ENCODE measurements at places on chromosomes 11 and 22. TPM values are rescaled to one million over a fixed set of nuclear protein-coding genes. Genes with fewer than 3 reads are reported as not detected.
A peak's percentile ranks its signal among the peaks of the same experiment; 100 is the strongest.

DNA sequence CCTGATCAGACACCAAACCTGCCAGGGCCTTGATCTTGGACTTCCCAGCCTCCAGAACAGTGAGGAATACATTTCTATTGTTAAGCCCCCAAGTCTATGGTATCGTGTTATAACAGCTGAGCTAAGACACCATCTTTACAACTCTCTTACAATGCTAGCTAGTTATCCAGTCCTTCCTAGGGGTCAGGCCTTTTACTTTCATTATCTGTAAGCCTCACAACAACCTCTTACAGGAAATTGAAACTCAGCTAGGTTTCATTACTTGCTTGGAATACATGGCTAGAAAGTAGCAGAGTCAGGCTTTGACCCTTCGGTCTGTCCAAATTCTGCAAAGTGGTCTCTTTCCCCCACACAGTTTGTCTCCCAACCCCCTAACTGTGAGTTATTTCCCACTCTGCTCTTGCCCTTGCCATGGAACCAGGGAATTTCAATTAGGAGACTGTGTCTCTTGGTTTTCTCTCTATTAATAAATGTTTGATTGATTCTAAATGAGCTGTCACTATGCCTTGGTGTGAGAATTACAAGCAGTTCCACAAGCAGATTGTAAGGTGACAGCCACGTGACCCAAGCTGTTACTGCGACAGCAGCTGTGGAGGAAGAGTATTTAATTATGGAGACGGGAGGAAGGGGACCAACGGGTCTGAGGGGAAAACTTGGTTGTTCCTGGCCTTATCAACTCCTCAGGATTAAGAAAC is 38.4 kb upstream of the CLMP start:
- H3K27me3 ChIP-seq: no peaks in the 10 kb centered on the region
- H3K4me3 ChIP-seq: no peak overlapping the region
- no peaks in the 10 kb centered on the region for H3K36me3 ChIP-seq
- H3K4me1 ChIP-seq: peaks cover 4% of the 10 kb centered on the region

DNA sequence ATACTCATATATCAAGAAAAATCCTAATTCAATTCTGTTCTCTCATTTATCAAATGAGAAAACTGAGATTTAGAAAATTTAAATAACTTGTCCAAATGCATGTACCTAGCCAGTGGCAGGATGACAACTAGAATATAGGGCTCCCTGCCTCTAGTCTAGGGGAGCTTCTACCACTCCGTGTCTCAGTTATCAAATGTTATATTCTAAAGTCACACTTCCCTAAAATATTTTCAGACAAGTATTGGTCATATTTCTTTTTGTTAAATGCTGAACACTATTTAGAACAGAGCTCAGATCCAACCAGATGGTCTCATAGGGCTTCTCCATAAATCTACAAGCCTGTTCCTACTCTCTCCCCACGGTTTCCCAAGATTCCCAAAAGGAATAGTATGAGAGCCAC is 26.3 kb downstream of the KCNJ1 start:
- H3K36me3 ChIP-seq: no peaks in the 10 kb centered on the region
- peaks cover 98% of the 10 kb centered on the region for H3K4me1 ChIP-seq
- H3K27ac ChIP-seq: peak overlapping the region; percentile 94
- no peak overlapping the region for H3K4me3 ChIP-seq

GRCh38 chr11:131042041-131042390 is 125.7 kb upstream of the SNX19 start:
- no peaks in the 10 kb centered on the region for H3K27me3 ChIP-seq
- H3K4me3 ChIP-seq: no peak overlapping the region
- H3K27ac ChIP-seq: no peak overlapping the region

DNA sequence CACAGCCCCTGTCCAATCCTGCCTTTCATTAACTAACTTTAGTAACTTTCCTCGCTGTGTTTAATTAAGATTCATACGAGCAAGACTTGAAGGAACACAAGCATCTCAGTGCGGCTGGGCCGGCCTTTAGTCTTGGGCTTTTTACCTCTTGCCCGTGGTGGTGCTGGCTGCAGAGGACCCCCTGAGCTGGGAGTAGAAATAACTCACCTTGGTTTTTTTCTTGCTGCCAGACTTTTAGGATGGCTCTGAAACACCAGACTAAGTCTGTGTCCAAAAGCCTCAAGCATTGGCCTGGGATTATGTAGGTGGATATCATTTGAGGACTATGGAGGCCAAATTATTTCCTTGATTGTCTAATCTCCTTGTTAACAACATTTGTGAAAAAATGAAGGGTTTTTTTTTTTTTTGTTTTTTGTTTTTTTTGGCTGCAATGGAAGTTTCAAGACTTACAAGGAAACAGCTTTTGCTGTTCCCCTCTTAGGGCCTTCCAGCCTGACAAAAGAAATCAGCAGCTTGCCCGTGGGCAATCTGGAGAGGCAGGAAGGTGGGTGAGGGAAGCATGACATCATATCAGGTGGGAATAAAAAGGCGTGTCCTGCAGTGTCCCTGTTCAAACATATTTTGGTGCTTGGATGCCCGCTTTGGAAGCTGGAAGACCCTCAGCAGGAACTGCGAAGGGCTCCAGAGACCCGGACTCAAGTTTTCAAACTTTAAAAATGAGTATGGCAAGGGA is 44.0 kb downstream of the SMIM38 start:
- no peak overlapping the region for H3K4me3 ChIP-seq
- no peak for DNase-seq
- H3K27ac ChIP-seq: no peak overlapping the region
- H3K36me3 ChIP-seq: no peaks in the 10 kb centered on the region
- no peaks in the 10 kb centered on the region for H3K27me3 ChIP-seq
- no peaks in the 10 kb centered on the region for H3K4me1 ChIP-seq

- no peak for DNase-seq
- no peaks in the 10 kb centered on the region for H3K4me1 ChIP-seq
- no peaks in the 10 kb centered on the region for H3K27me3 ChIP-seq
- H3K36me3 ChIP-seq: no peaks in the 10 kb centered on the region
- no peak overlapping the region for H3K4me3 ChIP-seq
Observed at GRCh38 chr11:133555034-133555433, 22.7 kb upstream of the OPCML start.

DNA sequence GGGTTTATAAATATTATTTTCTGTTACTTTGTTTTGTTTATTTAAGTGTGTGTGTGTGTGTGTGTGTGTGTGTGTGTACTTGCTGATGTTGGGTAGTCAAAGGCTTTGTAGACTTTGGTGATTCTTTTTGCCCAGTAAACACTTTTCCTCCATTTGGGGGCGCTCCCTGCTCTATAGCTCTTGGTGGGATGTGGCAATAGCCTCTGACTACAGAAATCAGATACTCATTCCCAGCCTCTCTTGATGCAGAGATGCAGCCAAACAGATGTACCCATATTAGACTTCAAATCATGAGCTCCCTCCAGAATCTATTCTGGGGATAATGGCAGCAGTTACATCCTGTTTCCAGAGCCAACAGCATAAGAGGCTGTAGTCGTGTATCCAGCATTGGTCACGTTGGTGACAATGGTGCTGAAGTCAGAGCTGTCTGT is 33.4 kb upstream of the APOL5 start:
- H3K27ac ChIP-seq: no peak overlapping the region
- H3K4me1 ChIP-seq: peaks cover 15% of the 10 kb centered on the region
- no peak for DNase-seq
- H3K27me3 ChIP-seq: no peaks in the 10 kb centered on the region
- no peak overlapping the region for H3K4me3 ChIP-seq
- H3K36me3 ChIP-seq: no peaks in the 10 kb centered on the region

DNA sequence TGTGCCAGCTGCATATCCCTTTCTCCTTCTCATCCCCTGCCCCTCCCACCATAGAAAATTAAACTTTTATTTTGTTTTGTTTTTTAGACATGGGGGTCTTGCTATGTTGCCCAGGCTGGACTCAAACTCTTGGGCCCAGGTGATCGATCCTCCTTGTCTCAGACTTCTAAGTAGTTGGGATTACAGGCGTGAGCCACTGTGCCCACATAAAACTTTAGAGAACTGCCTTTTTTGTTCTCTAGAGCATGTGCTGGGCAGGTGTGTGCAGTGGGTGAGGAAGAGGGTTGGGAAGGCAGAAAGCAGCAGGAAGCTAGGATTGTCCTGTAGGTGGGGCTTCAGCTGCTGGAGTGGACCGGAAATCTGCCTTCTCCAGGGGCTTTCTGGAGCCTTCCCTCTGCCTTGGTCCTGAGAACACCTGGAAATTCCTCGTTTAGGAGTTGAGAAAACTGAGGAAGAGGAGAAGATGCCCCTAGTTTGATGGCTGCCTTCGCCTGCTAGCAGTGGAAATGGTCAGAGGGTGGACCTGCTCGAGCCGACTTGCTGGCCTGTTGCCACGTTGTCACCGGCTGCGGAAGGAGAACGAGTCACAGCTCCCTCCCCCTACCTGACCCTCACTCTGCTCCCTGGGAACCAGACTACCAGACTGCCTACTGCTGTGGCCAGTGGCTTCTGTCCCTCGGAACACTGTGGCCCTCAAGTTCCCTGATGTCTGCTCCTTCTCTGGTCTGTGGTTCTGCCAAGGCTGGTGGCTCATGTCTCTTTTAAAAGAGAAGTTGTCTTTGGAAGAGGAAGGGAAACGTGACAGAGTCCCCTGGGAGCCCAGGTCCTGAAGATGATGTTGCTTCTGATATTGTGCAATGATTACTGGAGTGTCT is 4.0 kb downstream of the ST14 start:
- H3K27me3 ChIP-seq: no peaks in the 10 kb centered on the region
- peaks cover 79% of the 10 kb centered on the region for H3K4me1 ChIP-seq
- DNase-seq: peak; percentile 73
- H3K27ac ChIP-seq: no peak overlapping the region

DNA sequence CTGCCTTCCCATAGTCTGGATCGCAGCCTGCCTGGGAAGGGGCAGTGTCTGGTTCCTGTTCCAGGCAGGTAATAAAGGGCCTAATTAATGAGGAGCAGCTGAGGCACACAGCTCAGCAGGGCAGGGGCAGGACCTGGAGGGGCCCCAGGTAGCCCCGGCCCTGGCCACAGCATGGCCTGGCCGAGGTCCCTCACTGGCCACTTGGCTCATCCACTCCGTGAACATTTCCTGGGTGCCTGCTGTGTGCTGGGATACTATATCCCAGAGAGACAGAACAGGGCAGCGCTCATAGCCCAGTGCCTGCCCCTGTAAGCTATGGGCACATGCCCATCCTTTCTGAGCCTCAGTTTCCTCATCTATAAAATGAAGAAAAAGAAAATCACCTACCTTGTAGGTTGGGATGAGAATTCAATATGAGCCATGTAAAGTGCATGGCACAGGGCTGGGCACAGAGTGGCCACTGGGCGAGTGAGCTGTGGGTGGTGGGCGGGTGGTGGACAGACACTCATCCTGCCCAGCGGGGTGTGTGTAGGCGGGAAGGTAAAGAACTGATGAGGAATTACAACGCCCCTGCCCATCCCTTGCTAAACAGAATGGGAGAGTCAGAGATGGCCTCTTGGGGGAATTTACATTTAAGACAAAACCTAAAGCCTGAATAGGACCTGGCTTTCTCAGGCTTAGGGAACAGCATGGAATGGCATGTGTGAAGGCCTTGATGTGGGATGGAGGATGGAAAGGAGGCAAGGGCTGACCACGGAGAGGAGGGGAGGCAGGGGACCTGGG is 9.2 kb downstream of the MYRF start:
- H3K27me3 ChIP-seq: no peaks in the 10 kb centered on the region
- no peaks in the 10 kb centered on the region for H3K36me3 ChIP-seq
- no peak for DNase-seq
- H3K27ac ChIP-seq: no peak overlapping the region
- peaks cover 1% of the 10 kb centered on the region for H3K4me1 ChIP-seq
- H3K4me3 ChIP-seq: no peak overlapping the region

The INSC gene
- total RNA-seq: not detected

The SHISAL1 gene
- total RNA-seq: not detected
